Activated naive CD4-positive, alpha-beta T cell treated with anti-CD3 and anti-CD28 coated beads, Interleukin-2, amount 50 U/mL, for 72 hours (primary cell): ENCODE measurements at places on chromosomes 12 and 14. TPM values are rescaled to one million over a fixed set of nuclear protein-coding genes. Genes with fewer than 3 reads are reported as not detected.

The SRRM4 gene
- total RNA-seq: not detected

The TSPAN11 gene
- not detected for total RNA-seq

GRCh38 chr12:126182619-126183236 is 1117.5 kb downstream of the AACS start:
- no peak for DNase-seq

The TC2N gene
- 42.8 TPM for total RNA-seq

GRCh38 chr12:29533815-29534489 is 36.5 kb upstream of the OVCH1 start:
- no peak for DNase-seq

DNA sequence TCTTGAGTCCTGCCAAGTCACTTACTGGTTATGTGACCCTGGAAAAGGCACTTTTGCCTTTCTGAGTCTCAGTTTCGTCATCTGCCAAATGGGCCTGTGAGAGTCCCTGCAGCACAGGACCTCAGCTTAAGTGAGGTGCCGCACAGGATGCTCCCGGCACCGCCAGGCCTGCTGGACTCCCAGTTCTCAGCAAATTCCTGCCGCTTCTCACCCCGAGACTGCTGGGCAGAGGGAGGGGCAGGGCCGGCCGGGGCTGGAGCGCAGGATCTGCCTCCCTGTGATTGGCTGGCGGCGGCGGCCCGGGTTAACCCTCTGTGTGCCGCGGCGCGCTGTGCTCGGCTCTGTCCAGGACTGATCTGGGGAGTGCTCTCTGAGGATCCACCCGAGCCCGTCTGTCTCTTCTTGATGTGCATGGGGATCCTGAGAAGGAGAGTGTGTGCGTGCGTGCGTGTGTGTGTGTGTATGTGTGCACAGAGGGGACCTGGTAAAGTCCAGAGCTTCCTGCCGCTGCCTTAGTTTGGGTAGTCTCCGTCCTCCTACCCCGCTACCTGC is 8.6 kb downstream of the SETD1B start:
- DNase-seq: peak; percentile 68

- DNase-seq: no peak
Measured at GRCh38 chr12:63777340-63777739, 2.4 kb upstream of the RXYLT1 start.

The SLC39A2 gene
- total RNA-seq: 0.27 TPM

The BATF gene
- total RNA-seq: 165 TPM

The PRKD1 gene
- not detected for total RNA-seq

GRCh38 chr14:54567224-54567638 is 303 bp downstream of the SAMD4A start:
- DNase-seq: no peak

GRCh38 chr14:22434030-22434429 is 155.0 kb downstream of the DAD1 start:
- DNase-seq: no peak

- DNase-seq: no peak
Measured at GRCh38 chr12:64840119-64840518, 15.7 kb downstream of the TBC1D30 start.

The SMCO2 gene
- 0.37 TPM for total RNA-seq

- DNase-seq: no peak
Measured at GRCh38 chr14:44531658-44532057, 24.6 kb upstream of the FSCB start.

- DNase-seq: no peak
Measured at GRCh38 chr14:61739133-61739532, 23.1 kb upstream of the SNAPC1 start.

DNA sequence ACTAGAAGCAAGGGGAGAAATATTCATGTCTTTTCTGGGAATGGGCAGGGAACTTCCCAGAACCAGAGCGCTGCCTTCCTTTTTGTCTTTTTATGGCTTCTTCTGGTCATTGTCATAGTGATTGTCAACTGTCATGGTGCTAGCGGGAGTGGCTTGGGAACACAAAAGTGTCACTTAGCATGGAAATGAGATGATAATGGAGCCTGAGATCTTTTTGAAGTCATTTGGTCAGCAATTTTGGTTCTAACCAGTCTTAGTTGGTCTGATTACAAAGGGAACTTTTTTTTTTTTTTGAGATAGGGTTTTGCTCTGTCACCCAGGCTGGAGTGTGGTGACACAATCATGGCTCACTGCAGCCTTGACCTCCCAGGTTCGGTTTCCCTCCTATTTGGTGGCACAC is 62.7 kb upstream of the RPH3A start:
- DNase-seq: no peak

DNA sequence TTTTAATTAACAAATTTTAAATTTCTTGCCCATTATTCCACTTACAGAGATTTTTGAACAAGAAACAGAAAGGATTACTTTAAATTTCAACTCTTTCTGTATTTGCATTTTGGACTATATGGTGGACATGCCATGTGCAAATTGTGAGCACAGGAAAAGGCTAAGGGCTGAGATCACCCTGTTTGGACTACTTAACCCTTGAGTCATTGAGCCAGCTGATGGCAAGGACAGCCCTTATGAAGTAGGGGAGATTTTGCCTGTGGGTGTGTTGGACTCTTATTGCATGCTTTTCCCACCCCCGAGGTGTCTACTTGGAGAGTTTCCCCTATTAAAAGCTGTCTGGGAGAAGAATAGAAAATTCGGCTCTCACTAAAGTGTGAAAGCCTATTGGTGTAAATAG is 17.2 kb downstream of the DERA start:
- no peak for DNase-seq

DNA sequence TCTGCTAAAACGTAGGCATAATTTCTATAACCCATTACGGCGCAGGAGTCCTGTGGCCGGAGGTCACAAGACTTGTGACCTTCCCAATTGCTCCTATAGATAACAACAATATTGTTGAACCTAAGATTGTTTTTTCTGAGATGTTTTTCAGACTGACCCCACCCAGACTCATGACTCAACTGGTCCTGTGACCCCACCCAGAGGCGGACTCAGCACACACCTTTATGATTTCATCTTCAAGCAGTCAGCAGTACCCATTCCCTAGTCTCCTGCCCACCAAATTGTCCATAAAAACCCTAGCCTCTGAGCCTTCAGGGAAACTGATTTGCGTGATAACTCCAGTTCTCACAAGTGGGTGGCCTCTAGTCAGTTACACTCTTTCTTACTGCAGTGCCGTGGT is 5.9 kb upstream of the PPP4R3A start:
- DNase-seq: no peak

- DNase-seq: no peak
Measured at GRCh38 chr12:34299802-34300193, 277.5 kb downstream of the ALG10 start.

- DNase-seq: no peak
Measured at GRCh38 chr12:123089631-123090353, 61.1 kb downstream of the PITPNM2 start.

The EGLN3 gene
- 8.3 TPM for total RNA-seq

GRCh38 chr14:36295642-36296627 is 24.5 kb downstream of the MBIP start:
- no peak for DNase-seq

The MAP1LC3B2 gene
- not detected for total RNA-seq

- DNase-seq: no peak
Measured at GRCh38 chr14:30142216-30142615, 214.6 kb upstream of the PRKD1 start.

The SLC6A12 gene
- total RNA-seq: not detected

DNA sequence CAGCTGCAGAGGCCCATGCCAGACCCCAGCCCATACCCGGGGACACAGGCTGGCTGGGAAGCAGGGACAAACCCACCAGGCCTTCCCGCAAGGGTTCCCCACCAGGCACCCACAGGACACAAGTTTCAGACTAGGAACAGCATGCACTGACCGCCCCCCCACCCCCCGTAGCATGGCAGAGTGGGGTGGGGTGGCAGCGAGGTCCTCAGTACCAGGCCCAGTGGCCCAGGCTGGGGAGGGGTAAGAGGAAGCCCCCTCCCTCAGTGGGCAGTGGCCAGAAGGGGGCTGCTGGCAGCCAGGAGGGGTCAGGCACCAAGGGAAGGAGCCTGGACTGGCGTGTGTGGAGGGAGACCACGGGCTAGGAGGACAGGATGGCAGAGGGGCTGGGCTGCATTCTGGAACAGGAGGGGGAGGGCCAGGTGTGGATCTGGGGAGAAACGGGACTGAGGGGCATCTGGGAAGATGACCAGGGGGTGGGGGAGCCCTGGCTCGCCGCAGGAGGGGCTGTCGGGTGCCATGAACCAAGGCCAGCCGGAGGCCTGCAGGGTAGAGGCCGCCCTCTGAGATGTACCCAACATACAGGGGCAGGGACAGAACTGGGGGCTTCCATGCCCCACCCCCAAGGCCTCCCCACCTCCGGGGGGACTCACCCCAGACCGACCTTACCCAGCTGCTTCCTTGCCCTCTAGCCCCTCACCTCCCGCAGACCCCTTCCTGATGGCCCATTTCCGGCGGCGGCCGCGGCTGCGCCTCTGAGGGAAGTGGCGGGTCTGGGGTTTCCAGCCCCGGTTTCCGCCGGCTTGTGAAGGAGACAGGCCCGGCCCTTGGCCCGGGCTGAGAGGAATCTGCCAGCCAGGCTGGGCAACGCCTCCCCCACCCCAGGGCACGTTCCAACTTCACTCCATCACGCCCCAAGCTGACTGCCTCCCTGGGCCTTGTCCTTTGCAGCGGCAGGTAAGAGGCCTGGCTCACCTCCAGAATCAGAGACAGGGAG is 5.6 kb upstream of the JAG2 start:
- DNase-seq: no peak

The FLRT2 gene
- total RNA-seq: not detected

- DNase-seq: no peak
Measured at GRCh38 chr12:57889500-57889989, 43.0 kb upstream of the CTDSP2 start.

DNA sequence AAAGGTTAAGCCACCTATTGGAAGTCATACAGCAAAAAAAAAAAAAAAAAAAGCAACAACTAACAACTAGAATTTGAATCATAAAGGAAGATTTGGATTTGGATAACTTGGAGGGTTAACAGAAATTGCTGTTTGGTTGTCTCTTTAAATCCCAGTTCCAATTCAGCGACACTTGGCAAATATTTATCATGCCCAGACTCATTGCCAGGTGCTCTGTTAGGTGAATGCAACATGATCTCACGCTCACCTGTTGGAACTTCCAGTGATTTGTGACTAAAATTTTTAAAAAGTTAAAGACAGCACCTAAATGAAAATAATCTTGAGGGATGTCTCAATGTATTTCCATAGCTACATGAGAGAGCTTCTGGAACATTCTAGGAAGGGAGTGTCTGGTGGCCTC is 103.7 kb downstream of the TBX3 start:
- no peak for DNase-seq

The CAPRIN2 gene
- 14.0 TPM for total RNA-seq

GRCh38 chr12:26096036-26096435 is 28.8 kb downstream of the BHLHE41 start:
- DNase-seq: no peak

The CYP46A1 gene
- total RNA-seq: 0.14 TPM

DNA sequence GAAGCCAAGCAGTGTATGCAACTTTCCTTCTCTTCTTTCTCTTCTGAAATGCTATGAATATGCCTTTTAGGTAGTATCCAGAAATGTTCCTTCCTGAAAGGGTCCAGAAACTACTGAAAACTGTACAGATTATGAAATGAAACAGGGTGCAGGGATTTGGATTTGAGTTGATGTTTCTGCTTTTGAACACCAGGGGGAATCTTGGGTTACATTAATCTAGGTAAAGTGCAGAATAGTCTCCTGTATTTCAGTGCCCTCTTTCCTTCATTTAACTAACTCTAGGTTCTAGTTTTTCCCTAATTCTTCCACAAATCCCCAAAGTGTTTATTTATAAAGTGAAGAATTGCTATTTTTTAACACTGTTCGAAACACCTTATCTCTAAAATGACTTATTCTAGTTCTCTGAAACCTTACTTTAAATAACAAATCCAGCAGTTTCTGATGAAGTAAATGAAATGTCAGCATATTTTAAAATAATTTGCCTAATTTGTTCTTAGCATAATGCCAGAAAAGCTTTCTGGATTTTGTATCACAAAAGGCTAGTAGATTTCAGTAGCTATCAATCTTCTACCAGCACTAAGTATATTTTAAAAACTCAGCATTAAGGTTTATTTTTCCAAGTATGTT is 111.9 kb downstream of the LRRK2 start:
- no peak for DNase-seq

- DNase-seq: no peak
Measured at GRCh38 chr14:85124631-85125290, 405.2 kb upstream of the FLRT2 start.

DNA sequence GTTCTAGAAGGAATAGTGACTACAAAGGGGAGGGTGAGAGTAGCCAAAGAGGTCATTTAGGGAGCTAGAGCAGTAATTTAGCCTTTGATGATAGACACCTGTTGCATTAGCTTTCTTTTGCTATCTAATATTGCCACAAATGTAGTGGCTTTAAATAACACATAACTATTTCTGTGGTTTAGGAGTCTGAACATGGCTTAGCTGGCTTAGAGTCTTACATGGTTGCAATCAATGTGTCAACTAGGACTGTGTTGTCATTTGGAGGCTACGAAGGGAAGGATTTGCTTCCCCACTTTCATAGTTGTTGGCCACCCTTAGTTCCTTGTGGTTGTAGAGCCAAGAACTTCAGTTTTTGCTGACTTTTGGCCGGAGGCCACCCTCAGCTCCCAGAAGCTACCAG is 99.9 kb downstream of the C12orf50 start:
- no peak for DNase-seq

- DNase-seq: no peak
Measured at GRCh38 chr14:77228056-77228455, 43.0 kb downstream of the NGB start.

DNA sequence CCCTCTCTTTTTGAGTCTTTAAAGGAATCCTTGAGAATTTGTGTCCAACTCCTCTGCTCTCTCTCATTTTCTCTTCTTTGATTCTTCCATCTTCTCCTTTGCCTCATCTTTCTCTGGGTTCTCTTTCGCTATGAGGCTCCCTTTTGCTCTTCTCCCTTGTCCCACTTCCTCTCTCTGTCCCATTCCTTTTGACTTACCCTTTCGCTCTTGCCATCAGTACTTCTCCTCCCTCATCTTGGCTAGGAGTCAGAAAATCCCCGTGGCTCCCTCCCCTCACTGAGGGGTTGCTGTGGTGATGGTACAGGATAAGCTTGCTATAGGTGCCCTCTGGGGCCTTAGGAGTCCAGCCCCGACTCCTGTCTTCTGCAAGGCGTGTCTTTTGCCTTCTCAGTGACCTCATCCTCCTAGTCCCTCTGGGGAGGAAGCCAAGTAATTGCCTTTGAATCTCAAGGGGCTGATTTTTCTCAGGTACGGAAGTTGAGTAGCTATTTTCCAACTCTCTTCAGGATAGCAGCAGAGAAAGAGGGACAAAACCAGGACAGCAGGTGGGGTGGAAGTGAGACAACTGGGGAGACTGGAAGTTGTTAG is 6.4 kb downstream of the PDE1B start:
- DNase-seq: no peak
